ENCODE measurements at places on chromosomes 12 and 14. TPM values are rescaled to one million over a fixed set of nuclear protein-coding genes. Genes with fewer than 3 reads are reported as not detected.

Gene RNASE3
- total RNA-seq = not detected

Gene RBM19
- 18.9 TPM for total RNA-seq

DNA sequence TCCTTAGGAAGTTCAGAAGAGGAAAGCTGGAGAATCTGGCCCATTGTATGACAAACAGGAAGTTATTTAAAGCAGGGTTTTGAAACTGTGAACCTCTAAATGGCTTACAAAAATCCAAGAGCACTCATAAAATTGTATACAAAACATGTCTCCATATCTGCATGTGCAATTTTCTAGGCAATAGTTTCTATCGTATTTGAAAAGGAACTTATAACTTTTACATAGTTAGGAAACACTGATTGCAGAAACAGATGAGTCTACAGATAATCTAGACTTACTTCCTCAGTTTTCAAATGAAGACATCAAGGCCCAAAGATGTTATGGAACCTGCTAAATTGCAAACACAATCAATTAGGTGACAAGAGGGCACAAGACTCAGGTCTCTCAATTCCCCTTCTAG is 53.3 kb upstream of the ETV6 start:
- no peak for DNase-seq

- DNase-seq = no peak
Measured at GRCh38 chr12:109464642-109465351, 12.3 kb downstream of the KCTD10 start.

Gene SCNN1A
- total RNA-seq = 0.22 TPM

Gene PRH2
- total RNA-seq = not detected

GRCh38 chr12:9634177-9634803 is 26.6 kb upstream of the KLRB1 start:
- DNase-seq = no peak

GRCh38 chr14:63212776-63213500 is 8.7 kb downstream of the RHOJ start:
- DNase-seq = no peak

GRCh38 chr12:75724928-75725312 is 213.5 kb upstream of the KRR1 start:
- DNase-seq = no peak

DNA sequence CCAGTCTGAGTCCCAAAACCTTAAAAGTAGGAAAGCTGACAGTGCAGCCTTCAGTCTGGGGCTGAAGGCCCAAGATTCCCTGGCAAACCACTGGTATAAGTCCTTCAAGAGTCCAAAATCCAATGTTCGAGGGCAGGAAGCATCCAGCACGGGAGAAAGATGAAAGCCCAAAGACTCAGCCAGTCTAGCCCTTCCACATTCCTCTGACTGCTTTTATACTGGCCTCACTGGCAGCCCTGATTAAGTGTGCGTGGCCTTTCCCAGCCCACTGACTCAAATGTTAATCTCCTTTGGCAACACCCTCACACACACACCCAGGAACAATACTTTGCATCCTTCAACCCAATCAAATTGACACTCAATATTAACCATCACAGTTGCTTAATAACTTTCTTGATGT is 372.1 kb upstream of the CCDC196 start:
- no peak for DNase-seq

DNA sequence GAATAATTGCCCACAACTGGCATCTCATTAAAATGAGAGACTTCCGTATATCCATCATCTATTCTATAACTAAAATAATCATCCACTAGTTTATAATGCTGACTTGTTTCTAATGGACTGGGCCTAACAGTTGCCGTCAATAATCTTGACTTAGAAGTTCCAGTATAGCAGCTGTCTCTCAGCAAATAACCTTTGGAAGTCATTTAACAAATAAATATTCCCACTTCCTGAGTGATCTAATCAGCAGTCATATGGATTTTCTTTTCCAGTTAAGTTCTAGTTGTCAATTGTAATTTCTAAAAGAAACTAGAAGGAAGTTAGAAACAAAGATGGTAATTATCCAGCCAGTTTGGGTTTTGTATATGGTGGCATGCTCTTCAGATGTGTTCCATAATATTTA is 177.8 kb downstream of the GXYLT1 start:
- DNase-seq = no peak

Gene RPL10L
- total RNA-seq = not detected

Gene NUP107
- total RNA-seq = 18.7 TPM

DNA sequence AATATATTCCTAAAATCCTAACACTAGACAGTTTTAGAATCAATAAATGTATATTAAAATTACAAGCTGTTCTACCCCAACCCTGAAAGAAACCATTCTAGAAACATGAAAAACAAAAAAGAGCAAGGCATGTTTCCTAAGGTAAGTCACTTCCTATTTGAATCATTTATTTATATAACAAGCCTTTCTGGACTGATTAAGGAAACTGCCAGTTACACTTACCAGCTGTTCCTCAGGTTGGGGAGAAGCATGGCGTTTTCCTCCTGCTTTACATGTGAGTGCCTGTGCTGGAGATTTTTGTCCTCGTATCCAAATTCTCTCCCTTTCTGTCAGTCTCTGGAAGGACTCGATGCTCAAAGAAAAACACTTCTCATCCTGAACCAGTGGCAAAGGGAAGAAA is 183.3 kb downstream of the EFCAB11 start:
- no peak for DNase-seq
